ENCODE measurements at places on chromosomes 1 and 21. TPM values are rescaled to one million over a fixed set of nuclear protein-coding genes. Genes with fewer than 3 reads are reported as not detected.

DNA sequence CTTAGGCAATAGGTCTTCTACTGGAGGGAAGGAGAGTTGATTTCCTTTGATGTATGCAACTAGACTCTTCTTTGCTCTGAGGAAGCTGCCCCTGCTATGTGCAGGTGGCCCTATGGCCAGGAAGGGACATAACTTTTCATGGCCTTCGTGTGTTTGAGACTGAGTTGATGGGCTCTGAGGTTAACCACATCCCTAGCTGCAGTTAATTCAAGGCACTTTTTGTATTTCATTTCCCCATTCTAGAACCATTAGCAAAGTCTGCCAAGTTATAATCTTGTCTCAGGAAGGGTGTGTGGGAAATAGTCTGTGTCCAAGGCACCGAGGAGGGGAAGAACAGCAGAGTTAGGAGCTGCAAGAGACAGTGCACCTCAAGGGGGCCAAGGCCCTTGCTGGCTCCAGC is 2.5 kb downstream of the FCRL4 start:
- no peak overlapping the region for H3K4me3 ChIP-seq
- no peaks in the 10 kb centered on the region for H3K36me3 ChIP-seq
- DNase-seq, result no peak
- H3K27ac ChIP-seq, result no peak overlapping the region
- H3K4me1 ChIP-seq, result no peaks in the 10 kb centered on the region
- H3K27me3 ChIP-seq, result peaks cover 16% of the 10 kb centered on the region

GRCh38 chr1:204288021-204288588 is 71.6 kb downstream of the PLEKHA6 start:
- H3K4me1 ChIP-seq, result peaks cover 22% of the 10 kb centered on the region
- no peak overlapping the region for H3K4me3 ChIP-seq
- no peak for DNase-seq
- H3K27me3 ChIP-seq, result peaks cover 5% of the 10 kb centered on the region
- H3K27ac ChIP-seq, result no peak overlapping the region

- peaks cover 6% of the 10 kb centered on the region for H3K4me1 ChIP-seq
- H3K36me3 ChIP-seq, result no peaks in the 10 kb centered on the region
- no peak overlapping the region for H3K4me3 ChIP-seq
- peaks cover 3% of the 10 kb centered on the region for H3K27me3 ChIP-seq
Observed at GRCh38 chr21:43639470-43640353, 19.6 kb downstream of the HSF2BP start.

GRCh38 chr1:38138498-38139233 is 92.1 kb upstream of the POU3F1 start:
- no peaks in the 10 kb centered on the region for H3K36me3 ChIP-seq
- no peaks in the 10 kb centered on the region for H3K4me1 ChIP-seq
- H3K27me3 ChIP-seq, result peaks cover 75% of the 10 kb centered on the region

- no peak overlapping the region for H3K4me3 ChIP-seq
- no peaks in the 10 kb centered on the region for H3K27me3 ChIP-seq
- no peaks in the 10 kb centered on the region for H3K4me1 ChIP-seq
- no peak for DNase-seq
- H3K36me3 ChIP-seq, result no peaks in the 10 kb centered on the region
Observed at GRCh38 chr1:55825461-55825860, 610.3 kb upstream of the USP24 start.

GRCh38 chr1:101217148-101217547 is 19.7 kb upstream of the S1PR1 start:
- peaks cover 2% of the 10 kb centered on the region for H3K36me3 ChIP-seq
- no peak overlapping the region for H3K4me3 ChIP-seq
- H3K4me1 ChIP-seq, result peaks cover 34% of the 10 kb centered on the region
- H3K27ac ChIP-seq, result no peak overlapping the region

WDR64 gene
- total RNA-seq, result not detected

CFAP45 gene
- total RNA-seq, result 2.2 TPM

Data from activated CD4-positive, alpha-beta memory T cell treated with anti-CD3 and anti-CD28 coated beads for 36 hours (primary cell).